Activated T-cell treated with anti-CD3 and anti-CD28 coated beads, Interleukin-2, amount 50 U/mL, for 1 hour (primary cell): ENCODE measurements at places on chromosomes 6 and 20.

- no peak for DNase-seq
Measured at GRCh38 chr6:71979911-71980310, 93.6 kb downstream of the RIMS1 start.

DNA sequence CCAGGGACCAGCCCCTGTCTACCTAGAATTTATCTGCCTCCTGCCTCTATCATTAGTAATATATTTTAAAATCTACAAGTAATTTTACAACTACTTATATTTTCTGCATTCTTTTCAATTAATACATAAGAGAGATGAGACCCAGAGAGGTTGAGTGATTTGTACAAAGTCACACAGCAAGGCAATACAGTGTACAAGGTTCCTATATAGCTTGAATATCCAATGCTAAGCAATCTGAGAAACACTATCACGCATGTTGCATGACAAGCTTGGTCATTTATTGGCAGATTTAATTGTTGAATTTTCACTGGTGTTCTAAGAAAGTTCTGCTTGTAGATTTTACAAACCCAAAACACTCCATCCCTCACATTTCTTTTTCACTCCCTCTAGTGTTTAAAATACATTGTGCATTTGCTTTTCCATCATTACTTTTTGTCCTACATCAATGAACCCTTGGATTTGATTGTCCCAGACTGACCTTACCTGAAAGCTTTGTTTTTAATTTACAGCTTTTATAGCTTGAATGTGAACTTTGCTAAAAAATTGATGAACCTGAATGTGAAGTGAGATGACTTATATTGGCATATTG lies 520.9 kb upstream of the CITED2 start:
- no peak for DNase-seq

DNA sequence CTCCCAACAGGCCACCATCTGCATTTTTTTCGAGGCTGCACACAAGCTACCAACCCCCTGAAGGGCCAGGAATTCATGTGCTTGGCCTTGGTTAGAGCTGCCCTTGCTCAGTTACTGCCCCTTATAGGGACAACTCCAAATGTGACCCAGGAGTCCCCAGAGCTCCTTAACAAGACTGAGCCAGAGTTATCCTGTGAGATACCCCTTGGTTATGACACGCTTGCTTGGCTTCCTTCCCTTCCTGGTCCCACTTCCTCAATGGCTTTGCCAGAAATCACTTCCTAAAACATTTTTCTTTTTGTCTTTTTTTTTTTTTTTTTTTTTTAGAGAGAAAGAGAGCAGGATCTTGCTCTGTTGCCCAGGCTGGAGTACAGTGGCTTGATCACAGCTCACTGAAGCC lies 8.9 kb downstream of the TREM1 start:
- no peak for DNase-seq

DNA sequence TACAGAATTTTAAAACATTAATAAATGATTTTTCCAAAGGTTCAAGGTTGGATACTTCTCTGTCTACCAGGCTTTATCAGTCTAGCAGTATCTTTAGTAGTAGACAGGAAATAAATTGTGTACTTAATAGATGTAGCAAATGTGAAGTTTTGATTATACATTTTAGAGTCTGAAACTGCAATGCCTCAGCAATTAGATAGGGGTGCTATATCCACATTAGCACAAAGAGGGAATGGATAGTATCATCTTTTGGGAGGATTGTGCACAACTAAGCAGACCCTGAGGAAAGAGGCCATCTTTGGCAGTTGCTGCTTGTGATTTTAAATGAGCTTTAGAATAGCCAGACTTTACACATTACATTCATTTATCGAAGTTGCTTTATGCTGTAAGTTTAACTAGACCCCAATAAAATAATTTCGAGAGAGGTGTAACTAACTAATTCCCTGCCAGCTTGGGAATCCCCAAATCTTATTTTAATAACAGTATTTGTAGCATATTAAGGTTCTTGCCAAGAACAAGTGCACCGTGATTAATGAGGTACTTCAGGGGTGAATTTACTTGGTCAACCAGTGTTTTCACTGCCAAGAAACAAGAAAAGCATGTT lies 2.8 kb downstream of the KCNQ5 start:
- no peak for DNase-seq

- no peak for DNase-seq
Measured at GRCh38 chr20:6693178-6693807, 74.2 kb upstream of the BMP2 start.

- DNase-seq = no peak
Measured at GRCh38 chr6:153994004-153994403, 45.0 kb upstream of the OPRM1 start.

- no peak for DNase-seq
Measured at GRCh38 chr6:56489559-56489958, 153.1 kb downstream of the DST start.

DNA sequence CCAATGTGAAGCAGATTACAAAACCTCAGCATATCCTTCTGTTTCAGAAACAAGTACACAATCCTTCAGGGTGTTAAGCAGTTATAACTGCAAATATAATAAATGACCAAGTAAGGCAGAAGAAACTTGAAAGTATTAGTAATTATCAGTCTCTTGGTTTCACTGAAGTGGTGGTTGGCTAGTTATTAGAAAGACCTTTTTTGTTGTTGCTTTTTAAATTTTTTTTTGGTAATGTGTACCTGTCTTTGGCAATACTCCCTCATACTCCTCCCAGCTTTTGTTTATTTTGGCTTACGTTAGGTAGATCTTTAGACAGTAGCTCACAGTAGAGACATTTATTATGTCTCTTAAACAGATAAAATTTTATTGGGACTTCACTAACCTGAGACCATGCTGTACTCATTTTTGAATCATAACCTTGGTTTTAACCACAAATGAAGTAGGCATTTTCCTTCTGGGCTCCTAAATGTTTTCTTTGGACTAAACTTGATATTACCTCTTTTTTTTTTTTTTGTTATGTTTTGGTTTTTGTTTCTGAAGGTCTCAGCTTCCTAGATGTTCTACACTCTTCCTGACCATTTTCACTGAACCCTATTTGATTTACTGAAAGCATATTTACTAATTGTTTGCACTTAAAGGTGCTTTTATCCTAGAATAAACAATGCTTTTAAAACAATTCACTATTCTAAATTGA lies 6.4 kb downstream of the CD2AP start:
- DNase-seq = no peak

DNA sequence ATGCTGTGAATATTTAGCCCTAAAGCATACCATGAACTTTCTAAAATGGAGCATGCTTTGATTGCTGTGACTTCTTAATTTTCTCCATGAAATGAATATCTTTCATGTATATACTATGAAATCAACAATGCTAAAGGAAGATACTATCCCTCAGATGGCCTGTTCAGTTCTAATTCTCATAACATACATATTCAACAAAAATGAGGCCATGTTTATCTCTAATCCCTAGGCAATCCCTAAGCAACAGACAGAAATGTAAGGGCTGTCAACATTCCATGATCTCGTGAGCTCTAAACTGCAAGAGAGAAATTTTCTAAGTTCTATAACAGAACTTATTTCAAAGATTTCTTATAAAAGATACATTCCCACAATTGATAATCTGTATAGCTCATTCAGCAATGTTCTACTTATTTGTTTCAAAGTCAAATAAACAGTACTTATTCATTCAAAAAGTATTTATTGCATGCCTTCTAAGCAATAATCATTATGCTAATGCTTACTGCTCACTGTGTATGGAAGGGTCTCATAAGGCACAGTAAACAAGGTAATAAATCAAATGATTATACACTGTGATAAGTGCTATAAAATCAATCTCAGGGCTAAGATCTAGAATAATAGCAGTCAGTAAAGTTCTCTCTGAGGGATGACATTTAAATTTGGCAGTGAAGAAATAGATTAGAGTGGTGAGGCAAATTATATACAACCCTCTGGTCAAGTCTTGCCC lies 492.9 kb downstream of the PHF3 start:
- DNase-seq = no peak

DNA sequence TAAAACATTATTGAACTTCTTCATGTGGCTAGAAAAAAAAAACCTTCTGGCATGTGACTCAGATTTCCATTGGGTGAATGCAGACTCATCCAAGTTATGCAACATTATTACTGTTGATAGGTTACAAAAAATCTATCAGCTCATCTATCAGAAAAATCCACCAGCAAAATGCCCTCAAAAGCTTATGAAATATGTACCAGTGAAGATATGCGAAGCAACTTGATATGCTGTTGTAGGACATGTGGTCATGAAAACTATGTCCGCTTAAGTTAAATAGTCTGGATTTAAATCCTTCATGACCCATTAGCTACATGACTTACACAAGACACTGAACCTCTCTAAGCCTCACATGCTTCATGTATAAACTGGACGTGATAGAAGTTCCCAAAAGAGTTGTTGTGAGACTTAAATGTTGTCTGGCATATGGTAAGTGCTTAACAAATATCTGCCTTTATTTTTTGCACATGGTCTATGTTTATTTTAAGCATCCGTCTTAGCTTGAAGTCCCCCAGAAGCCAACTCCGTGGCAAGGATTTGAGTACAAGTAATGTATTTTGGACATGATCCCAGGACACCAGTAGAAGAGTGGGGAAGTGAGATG lies 12.5 kb upstream of the BFSP1 start:
- no peak for DNase-seq

GRCh38 chr20:15889514-15890256 lies 683.6 kb downstream of the KIF16B start:
- DNase-seq = no peak

GRCh38 chr6:152054441-152054840 lies 247.0 kb downstream of the ESR1 start:
- DNase-seq = no peak

DNA sequence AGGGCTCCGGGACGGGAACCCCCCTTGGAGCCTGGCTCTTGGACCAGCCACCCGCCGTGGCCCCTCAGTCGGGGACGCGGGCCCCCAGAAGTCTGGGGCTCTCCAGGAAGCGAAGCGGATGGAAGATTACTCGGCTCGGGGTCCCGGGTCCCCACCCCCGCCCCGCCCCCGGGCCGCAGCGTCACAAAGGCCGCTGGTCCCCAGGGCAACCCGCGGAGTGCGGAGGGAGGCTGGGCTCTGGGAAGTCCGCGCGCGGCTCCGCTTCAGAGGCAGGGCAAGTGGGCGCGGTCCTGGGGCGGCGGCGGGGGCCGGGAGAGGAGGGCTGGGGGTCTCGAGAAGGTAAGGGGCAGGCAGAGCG lies at the start of gene FNDC11:
Gene FNDC11, plus strand, starts transcription at position 227 of the 358 bp plus-strand sequence. CDS start 1,505 bp downstream, outside the sequence.
- no peak for DNase-seq

GRCh38 chr6:36129941-36130666 lies at the start of gene MAPK13:
Gene MAPK13 (plus strand): TSS chr6:36130513. CDS start chr6:36130583, 70 bp downstream.
- no peak for DNase-seq
